ENCODE measurements at places on chromosomes 4 and X.

DNA sequence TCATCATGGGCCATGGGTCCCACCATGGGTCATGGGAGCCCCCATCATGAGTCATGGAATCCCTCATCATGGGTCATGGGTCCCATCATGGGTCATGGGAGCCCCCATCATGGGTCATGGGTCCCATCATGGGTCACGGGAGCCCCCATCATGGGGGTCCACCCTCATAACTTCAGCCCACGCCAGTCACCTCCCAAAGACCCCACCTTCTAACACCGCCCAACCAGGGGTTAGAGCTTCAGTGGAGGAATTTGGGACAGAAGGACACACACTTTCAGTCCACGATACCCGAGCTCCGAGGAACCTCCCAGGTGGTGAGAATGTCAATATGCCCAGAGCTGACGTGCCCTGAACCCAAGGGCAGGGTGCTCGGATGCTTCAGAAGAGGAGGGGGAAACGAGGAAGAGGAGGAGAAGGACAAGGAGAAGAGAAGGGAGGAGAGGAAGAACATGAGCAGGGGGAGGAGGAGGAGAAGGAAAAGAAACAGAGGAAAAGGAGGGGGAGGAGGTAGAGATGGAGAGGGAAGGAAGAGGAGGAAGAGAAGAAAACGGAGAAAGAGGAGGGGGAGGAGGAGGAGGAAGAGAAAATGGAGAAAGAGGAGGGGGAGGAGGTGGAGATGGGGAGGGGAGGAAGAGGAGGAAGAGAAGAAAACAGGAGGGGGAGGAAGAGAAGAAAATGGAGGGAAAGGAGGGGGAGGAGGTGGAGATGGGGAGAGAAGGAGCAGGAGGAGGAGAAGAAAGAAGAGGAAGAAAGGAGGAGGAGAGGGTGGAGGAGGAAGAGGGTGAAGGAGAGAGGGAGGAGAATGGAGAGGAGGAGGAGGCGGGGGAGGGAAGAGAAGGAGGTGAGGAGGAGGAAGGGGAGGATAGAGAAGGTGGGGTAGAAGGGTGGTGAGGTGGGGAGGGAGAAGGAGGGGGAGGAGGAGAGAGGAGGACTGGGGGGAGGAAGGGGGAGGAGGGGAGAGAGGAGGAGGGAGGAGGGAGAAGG lies 17.7 kb downstream of the IL3RA start:
- DNase-seq = no peak

GRCh38 chr4:148780426-148781005 lies 338.3 kb upstream of the NR3C2 start:
- no peak for DNase-seq

DNA sequence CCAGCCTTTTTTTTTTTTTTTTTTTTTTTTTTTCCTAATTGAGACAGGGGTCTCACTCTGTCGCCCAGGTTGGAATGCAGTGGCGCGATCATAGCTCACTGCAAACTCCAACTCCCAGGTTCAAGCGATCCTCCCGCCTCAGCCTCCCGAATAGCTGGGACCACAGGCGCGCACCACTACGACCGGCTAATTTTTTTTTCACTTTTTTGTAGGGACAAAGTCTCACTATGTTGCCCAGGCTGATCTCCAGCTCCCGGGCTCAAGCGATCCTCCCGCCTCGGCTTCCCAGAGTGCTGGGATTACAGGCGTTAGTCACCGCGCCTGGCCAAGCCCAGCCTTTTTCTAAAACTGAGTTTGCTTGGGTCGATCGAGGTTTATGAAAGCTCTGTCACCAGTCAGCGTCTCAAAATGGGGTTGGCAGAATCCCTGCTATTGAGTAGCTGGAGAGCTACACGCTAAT lies 1.3 kb upstream of the OTUD5 start:
- no peak for DNase-seq

DNA sequence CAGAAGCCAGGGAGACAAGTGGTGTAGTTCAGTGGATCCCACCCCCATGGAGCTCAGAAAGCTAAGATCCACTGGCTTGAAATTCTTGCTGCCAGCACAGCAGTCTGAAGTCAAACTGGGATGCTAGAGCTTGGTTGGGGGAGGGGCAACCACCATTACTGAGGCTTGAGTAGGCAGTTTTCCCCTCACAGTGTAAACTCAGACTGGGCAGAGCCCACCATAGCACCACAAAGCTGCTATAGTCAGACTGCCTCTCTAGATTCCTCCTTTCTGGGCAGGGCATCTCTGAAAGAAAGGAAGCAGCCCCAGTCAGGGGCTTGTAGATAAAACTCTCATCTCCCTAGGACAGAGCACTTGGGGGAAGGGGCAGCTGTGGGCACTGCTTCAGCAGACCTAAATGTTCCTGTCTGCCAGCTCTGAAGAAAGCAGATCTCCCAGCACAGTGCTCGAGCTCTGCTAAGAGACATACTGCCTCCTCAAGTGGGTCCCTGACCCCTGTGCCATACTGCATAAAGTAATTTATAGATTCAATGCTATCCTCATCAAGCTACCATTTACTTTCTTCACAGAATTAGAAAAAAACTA lies 163.2 kb downstream of the HHIP start:
- no peak for DNase-seq

DNA sequence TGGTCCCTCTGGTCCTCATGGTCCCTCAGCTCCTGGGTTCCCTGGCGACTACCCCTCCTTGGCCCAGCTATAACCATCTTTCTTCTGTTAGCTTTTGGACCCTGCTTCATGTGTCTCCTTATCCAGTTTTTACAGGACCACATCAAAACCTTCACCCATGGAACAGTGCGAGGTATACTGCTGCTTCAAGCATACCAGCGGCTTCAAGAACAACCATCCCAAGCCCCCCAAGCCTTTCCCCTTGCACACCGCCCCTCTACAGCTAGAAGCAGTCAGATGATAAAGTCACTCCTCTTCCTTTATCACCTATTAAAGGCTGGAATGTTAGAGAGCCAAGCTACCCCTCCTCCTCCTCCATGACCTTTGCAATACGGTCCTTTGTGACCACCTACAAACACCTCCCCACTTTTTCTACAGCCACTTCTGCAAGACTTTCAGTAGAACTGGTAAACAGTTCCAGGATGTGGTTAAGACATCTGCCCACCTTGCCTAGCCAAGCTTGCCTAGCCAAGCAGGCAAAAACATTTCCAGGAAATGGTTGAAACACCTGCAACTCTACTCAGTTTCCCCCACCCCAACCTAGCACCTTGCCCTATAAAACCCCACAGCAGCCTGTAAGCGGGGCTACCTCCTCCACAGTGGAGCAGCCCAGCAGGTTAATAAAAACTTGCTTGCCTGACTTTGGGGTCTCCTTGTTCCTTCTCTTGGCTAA lies 125.7 kb downstream of the ZC4H2 start:
- no peak for DNase-seq

DNA sequence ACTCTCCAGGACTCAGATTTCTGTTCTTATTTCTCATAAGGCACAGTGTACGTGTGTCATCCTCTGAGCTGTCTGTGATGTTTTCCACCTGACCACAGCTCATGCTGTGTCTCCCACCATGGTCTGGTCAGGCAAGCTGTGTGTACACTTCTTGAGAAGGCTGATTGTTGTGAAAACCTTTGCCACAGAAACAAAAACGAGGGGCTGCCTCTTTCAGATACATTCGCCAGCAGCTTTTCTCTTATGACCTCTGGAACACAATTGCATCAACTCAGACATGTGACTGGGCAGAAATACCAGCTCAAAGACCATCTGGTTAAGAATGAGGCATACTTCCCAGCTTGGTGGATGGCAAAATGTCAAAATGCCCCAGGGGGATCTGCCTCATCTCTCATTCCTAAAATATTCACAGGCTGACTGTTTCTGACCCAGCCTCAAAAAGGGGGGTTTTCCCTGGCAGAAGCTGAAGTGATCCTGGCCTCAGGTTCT lies 46.1 kb downstream of the PGRMC2 start:
- no peak for DNase-seq

GRCh38 chrX:2327423-2327822 lies 173.4 kb downstream of the DHRSX start:
- DNase-seq = no peak

- DNase-seq = no peak
Observed at GRCh38 chr4:87500092-87500462, 29.1 kb downstream of the SPARCL1 start.

GRCh38 chrX:24963823-24964222 lies 51.9 kb downstream of the ARX start:
- DNase-seq = no peak

GRCh38 chr4:70895811-70896491 lies 6.2 kb upstream of the MOB1B start:
- no peak for DNase-seq

DNA sequence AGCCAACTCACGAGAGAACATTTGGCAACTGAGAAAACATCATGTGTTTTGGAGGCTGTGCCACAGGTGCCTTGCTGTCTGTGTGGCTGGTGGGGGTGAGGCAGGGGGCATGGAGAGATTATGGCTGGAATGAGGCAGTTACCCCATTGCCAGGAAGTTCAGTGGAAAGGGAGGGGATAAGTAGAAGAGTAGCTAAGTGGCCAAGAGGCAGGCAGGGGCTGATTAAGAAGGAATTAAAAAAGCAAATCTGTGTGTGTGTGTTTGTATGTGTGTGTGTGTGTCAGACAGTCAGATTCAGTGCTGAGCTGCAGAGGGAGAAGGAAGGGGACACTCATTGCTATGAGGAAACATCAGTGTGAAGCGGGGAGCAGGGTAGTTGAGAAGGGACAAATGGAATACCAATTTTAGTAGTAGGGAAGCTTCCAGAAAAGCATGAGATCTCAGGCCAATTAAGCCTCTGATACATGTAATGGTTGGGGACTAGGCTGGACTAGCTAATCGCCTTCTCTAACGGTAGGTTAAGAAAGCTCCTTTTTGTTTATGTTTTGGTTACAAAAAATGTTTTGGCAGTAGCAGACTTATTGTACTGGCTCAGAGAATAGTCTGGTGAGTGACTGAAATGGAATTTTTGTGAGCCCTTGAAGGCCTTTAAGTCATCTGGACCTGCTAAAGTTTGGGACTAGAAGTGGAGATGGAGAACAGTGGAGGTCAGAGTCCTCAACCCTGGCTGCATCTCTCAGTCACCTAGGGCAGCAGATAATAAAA lies 18.5 kb downstream of the TMEM164 start:
- no peak for DNase-seq

DNA sequence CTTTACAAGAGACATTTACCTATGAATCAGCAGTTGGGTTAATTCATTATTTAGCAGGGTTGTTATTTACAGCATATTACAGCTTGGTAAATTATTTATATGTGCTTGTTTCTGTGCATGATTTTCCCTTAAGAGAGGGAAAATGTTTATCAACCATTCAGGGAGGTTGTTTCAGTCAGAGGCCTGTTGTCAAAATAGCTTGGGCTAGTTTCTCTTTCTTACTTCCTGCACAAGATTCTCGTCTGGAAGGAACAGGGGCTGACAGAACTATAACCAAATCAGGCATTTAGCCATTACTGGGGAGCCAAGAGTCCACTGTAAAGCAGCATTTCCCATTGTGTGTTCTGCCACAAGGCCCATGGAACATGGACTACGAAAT lies 135.8 kb downstream of the HS6ST2 start:
- no peak for DNase-seq

DNA sequence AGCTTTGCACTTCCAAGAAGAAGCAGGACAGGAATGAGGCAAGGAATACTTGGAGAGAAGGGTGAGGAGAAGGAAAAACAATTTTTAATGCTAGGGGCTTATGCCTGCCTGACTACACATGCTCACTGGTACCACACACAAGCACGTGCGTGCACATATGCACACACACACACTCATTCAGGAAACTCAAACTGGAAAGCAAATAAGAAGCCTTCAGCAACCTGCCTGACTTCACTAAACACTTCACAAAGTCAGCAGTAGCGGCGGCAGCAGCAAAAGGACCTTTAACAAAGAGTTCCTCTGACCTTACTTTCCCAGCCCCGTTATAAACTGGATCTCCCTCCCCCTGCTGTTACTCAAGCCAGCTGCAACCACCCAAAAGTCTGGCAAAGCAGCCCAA lies 3.3 kb downstream of the ZDHHC9 start:
- no peak for DNase-seq

DNA sequence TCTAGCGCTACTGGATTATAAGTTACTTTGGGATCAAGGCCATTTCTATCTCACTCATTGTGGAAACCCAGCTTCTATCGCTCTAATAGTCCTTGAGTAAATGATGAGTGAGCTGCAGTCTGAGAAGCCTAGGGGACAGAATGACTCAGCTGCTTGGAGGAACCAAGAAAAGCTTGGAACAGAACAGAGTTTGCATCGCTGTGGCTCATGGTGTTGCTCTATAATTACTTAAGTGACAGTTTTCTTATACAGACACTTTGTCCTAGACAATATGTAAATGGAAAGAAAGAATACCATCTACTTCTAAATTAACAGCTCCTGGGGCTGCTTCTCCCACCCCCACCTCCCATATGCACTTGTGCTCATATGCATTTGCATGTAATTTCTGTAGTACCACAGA lies 156.9 kb downstream of the SLIT2 start:
- no peak for DNase-seq

DNA sequence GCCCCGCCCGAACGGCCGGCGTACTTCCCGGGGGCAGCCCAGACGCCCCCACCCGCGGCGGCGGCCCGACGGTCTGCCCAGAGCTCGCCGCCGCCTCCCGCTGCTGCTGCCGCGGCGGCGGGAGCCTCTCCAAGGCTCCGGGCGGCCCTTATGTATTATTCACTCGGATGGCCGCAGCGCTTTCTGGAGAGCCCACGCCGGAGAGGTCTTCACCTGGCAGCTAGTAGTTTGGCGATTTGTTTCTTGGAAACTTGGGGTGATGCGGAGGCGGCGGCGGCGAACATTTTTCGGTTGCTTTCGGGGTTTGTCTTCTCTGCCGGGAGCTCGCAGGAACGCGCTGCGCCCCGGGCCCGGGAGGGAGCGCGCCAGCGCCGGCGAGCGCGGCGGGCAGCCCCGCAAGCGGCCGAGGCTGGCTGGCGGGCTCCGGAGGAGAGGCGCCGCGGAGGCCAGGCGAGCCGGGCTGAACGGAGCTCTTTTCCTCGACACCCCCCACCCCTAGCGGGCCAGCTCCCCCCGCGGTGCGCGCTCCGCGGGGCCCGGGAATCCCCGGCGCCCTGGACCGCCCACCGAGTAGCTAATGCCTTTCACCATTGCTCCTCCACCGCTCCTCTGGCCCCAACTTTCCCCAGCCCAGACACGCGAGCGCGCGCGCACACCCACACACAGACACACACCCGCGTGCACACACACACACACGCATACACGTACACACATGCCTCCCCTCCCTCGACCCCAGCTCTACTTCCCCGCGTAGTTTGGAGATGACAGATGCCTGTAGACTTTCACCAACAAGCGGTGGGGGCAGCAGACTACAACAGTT lies 113.5 kb downstream of the DHX15 start:
- DNase-seq = no peak

DNA sequence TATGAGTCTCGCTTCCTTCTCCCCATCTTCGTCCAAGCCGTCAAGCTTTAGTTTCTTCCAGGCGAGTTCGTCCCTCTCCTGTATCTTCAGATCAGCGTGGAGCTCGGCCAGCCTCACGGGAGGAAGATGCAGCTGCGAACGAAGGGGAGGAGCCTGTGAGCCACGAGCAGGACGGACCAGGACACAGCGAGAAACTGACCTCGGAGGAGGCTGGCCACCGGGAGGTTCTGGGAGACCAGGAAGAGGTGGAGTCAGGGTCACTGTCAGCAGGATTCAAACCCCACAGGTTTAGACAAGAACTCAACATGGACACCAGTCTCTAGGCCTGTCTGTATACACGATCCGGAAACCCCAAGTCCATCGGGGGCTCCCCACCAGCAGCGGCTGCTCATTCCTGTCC lies 7.3 kb downstream of the LRPAP1 start:
- no peak for DNase-seq

Data from left renal cortex interstitium (tissue), 4 donors.